ENCODE measurements at places on chromosomes 7 and 10.

- no peak for DNase-seq
Observed at GRCh38 chr7:11486271-11486670, 345.7 kb downstream of the THSD7A start.

DNA sequence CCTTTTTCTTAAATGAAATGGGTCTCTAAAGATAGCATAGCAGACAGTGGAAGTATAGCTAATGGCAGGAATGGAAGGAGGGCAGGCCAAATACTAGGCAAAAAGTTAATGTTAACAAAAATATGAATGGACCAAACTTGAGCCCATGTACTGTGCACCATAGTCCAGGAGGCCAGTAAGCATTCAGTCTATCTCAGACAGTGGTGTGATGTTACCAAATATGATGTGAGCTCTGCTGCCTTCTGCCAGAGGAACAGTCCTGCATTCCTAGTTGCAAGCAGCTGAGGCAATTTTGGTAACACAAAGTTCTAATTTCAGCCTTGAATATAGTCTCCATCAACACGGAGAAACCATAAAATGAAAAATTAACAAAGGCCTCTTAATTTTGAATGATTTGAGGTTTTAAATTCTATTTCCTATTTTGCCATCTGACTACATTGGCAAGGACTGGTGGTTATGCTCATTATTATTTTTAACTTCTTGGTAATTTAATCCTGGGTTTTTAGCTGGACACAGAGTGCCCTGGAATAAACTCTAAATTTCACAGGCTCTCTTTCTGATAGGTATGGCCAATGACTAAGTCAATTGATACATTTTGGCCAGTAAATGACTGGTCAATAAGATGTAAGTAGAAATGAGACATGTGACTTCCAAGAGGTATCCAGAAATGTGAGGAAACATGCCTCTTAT is 317.0 kb upstream of the MYO3A start:
- DNase-seq, result no peak

DNA sequence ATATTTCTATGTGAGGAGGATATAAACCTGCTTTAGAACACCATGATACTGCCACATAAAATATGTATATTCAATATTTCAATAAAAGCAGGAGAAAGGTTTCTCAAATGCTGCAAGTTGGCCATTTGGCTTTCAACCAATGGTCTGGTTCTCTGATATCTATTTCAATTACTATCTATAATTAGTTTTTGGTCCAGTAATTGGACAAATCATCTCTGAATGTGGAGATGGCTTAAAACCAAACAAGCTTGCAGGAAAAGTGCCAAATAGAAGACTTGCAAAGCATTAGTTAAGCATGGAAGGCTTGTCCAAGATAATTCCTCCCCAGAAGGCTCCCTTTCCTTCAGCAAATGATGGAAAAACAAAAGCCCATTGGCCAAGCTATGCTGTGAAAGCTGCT is 140.1 kb downstream of the CPEB3 start:
- DNase-seq, result no peak

DNA sequence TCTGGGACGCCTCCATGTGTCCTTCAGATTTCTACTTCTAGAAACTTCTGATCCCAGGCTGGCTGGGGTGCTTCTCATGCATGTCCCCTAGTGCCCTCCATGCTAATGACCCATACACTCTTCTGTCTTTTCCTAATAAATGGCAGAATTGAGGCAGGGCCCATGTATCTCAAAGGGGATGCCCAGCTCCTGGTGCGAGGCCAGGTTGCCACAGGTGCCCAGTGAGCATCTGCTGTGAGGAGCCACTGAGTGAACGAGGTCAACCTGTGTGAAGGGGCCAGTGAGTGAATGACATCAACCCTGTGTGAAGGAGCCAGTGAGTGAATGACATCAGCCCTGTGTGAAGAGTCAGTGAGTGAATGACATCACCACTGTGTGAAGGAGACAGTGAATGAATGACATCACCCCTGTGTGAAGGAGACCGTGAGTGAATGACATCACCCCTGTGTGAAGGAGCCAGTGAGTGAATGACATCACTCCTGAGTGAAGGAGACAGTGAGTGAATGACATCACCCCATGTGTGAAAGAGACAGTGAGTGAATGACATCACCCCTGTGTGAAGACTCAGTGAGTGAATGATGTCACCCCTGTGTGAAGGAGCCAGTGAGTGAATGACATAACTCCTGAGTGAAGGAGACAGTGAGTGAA is 478.9 kb downstream of the PTPRN2 start:
- DNase-seq, result no peak

GRCh38 chr10:43945908-43946307 is 297.2 kb upstream of the ZNF32 start:
- DNase-seq, result no peak

DNA sequence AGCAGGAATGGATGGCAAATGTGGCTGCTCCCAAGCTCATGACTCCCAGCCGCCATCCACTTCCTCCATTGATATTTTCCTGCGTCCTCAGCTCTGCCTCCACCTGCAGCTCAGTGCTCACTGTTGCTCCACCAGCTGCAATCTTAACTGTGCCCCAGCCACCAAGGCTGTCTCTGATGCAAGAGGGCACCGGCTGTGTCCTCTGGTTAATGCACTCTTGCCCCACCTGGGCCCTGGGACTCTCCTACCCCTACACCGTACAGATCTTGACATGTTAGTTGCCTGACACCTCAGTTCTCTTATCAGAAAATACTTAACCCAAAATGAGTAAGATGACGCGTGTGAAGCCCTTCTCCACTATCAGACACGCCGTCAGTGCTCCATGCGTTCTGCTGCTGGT is 45.5 kb upstream of the GPR26 start:
- DNase-seq, result no peak

GRCh38 chr7:78499971-78500370 is 701.4 kb downstream of the PHTF2 start:
- DNase-seq, result no peak

All from GM06990 (cell line).